GM23338 (cell line): ENCODE measurements at places on chromosomes 3 and 15. TPM values are rescaled to one million over a fixed set of nuclear protein-coding genes. Genes with fewer than 3 reads are reported as not detected.

DNA sequence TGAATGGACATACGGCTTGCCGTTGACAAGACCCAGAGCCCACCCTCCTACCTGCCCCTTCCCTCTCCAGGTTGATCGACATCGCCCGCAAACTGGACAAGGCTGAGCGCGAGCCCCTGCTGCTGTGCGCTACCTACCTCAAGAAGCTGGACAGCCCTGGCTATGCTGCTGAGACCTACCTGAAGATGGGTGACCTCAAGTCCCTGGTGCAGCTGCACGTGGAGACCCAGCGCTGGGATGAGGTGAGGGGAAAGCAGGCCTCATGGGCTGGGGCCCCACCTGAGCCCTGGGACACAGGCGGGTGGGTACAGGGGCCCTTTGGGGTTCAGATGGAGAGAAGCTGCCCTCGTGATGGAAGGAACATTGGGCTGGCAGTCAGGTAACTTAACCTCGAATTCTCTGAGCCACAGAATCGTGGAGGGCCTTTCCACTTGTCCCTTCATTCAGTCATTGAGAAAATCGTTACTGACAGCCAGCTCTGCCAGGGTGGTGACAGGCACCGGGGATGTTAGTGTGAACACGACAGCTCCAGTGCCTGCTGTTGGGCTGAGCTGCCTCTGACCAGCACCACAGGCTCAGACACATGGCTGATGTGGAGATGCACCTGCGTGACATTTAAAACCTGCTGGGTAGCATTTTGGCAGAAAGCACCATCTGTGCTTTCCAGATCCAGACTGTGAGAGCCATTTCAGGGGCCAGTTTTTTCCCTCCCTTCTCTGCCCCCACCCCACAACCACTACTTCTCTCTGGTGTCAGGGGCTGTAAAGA is 25.6 kb upstream of the RHO start:
- no peak for DNase-seq

- DNase-seq: no peak
Observed at GRCh38 chr15:57442335-57442734, 66.0 kb downstream of the CGNL1 start.

DNA sequence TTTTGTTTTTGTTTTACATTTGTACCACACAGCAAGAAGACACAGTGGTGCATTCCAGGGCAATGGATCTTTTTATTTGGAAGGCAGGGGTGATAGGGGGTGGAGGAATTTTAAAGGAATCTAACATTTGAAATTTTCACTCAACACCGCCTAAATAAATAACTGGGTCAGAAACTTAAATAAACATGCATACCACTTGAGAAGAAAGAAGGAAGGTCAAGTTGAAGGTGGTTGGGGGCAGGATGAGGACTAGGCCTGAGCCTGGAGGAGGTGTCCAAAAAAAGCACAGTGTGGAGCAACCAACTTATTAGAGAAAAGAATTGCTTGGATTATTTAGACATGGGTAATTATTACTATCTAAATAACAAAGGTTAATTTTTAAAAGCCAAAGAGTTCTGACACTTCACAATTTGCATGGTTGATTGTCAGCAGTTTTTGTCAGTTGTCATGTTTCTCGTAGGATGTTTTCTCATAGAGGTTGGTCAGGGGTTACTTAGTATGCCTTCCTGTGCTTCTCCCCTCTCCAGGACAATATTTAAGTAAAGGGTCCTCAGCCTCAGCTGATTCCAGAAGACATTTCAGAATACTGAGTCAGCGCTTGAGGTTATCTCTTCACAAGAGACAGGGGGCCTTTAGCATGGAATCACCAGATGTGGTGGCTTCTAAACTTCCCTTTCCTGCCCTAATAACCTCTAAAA is 173.7 kb upstream of the SLC2A2 start:
- no peak for DNase-seq

CASR gene
- 0.04 and 0.56 TPM in 2 replicates for total RNA-seq

KNG1 gene
- 0.49 TPM in 1 of 2 replicates, not detected in the other for total RNA-seq

DNA sequence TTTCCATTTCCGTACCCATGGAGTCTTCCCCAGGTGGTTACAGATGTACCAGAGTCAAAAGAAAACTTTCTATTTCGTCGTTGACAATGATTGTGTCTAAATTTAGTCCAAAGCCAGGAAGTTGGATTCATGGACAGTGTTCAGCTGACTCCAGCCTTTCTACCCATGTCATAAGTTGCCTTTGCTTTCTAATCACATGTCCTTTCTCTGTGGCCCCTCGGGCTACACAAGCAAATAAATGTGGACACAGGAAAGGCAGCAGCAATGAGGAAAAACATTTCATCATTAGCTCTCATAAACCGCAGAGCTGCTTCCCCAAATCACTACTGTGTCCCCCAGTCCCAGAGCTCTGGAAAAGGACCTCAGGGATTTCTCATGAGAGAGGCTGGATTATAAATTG is 82.0 kb downstream of the USF3 start:
- no peak for DNase-seq

GRCh38 chr15:41416742-41417417 is at the start of gene RTF1:
TSS of gene RTF1 (plus strand) at chr15:41417095. CDS start at chr15:41417116, 21 bp downstream.
- DNase-seq: peak; percentile 89

DNA sequence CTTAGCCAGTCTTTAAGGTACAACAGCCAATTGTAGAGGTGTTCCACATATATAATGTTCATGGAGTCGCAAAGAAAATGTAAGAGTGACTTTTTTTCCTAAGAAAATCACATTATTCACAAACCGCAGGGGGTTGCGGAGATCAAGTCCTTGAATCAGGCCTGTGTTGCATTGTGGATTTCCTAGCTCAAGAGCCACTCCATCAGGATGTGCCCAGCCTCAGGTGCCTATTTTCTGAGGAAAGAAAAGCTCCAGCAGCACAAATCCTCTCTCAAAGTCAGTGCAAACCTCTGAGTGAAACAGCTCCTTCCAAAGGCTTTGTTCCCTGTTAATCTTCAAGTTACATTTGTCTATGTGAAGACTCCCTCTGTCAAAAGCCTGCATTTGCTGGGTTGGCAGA is 349.4 kb downstream of the CLSTN2 start:
- peak; percentile 40 for DNase-seq

- peak; percentile 26 for DNase-seq
Observed at GRCh38 chr15:48603123-48603500, 42.4 kb downstream of the FBN1 start.

- no peak for DNase-seq
Observed at GRCh38 chr3:71066849-71067261, 516.7 kb downstream of the FOXP1 start.
